ENCODE measurements at places on chromosomes 12 and 14.

DNA sequence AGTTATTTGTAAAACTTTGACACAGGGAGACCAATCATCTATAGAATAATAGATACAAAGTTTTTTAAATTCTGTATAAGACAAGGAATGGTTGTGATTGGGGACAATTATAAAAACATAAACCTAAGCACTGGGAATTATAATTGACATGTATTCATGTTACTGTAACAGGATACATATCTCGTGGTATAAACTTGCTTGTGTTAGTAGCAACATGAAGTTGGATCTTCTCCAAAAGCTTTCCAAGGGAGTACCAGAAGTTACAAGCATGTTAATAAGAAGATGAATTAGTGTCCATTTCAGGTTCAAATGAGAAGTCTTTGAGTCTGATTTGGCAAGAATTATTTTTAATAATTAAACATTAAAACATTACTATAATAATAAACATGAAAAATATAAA is 42.2 kb downstream of the CDKL1 start:
- no peak for DNase-seq

- DNase-seq, result peak; percentile 98
These were observed 110.4 kb downstream of the ZFP36L1 start for GRCh38 chr14:68682166-68683103.

GRCh38 chr12:122571821-122572220 is 44.8 kb downstream of the KNTC1 start:
- DNase-seq, result no peak

- no peak for DNase-seq
These were observed 724.8 kb downstream of the C12orf50 start for GRCh38 chr12:87304406-87304805.

GRCh38 chr12:62448436-62448835 is 18.2 kb upstream of the MON2 start:
- no peak for DNase-seq

- DNase-seq, result no peak
These were observed 46.8 kb upstream of the AMN start for GRCh38 chr14:102875652-102876051.

DNA sequence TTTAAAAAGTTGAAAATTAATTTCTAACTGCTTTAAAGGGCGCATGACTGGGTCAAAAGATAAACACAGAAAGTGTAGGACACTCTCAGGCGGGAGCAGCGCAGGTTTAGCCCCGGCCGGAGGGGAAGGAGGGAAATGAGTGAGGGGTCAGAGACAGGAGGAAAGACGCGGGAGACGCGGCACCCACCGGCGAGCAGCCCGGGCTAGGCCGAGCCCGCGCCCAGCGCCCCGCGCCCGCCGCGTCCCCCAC is 591 bp downstream of the GXYLT1 start:
- no peak for DNase-seq

- no peak for DNase-seq
These were observed 60.8 kb upstream of the TSPAN8 start for GRCh38 chr12:71218616-71219015.

DNA sequence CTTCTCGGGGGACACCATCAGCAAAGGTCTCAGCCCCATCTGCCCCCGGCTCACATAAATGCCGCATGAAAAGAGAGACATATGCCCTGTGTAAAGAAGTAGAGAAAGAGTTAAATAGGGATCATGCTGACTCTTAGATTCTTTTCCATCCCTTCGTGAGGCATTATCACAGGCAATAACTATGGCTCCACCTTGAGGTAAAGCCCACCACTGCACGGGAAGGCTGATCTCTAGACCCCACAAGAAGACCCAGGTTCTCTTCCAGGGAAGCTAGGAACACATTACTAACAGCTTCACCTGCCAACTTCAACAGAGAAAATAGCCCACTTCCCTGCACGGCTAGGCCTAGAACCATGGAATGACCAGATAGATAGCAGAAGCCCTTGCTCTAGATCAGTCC is 14.1 kb upstream of the NOP2 start:
- DNase-seq, result no peak

DNA sequence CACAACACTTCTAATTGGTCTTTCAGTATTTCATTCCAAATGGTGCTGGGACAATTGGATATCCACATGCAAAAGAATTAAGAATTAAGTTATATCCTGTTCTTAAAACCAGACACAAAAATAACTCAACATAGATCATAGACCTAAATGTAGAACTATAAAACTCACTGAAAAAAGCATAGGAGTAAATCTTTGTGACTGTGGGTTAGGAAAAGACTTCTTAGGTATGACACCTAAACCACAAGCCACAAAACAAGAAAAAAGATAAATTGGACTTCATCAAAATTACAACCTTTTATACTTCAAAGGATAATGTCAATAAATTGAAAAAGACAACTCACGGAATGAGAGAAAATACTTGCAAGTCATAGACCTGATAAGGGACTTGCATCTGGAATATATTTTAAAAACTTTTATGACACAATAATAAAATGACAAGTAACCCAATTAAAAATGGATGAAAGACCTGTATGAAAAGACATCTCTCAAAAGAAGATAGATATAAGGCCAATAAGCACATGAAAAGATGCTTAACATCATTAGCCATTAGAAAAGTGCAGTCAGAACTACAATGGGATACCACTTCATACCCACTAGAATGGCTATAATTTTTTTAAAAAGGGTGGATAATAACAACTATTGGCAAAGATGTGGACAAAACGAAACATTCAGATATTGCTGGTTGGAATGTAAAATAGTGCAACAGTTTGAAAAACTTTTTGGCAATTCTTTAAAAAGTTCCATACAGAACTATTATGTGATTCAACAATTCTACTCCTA is 72.5 kb upstream of the SLC38A4 start:
- DNase-seq, result no peak

- no peak for DNase-seq
These were observed 44.0 kb downstream of the ZNF664 start for GRCh38 chr12:124017064-124017463.

DNA sequence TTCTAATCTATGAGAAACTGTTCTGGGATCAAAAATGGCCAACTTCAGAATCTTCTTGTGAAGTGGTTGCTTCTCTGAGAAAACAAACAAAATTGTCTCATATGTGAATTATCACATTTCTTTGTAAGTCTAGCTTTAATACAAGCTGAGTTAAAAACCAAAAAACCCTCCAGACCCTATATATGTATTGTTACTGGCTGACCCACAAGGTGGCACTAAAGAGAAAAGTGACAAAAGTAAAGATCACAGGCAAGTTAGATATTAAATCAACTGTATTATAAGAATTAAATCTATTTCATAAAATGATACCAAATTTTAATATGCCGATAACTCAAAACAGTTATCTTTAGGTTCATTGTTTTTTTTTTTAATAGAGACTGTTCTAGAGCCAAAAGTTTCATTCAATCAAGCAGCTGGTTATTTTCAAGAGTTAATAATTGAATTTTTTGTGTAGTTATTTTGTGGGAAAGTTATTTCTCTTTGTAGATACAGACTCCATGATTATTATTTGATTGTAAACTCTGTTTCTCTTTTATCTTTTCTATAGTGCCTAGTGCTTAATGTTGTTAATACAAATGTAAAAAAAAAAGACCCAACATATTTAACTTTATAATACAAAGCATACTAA is 7.5 kb upstream of the TRHDE start:
- DNase-seq, result no peak

DNA sequence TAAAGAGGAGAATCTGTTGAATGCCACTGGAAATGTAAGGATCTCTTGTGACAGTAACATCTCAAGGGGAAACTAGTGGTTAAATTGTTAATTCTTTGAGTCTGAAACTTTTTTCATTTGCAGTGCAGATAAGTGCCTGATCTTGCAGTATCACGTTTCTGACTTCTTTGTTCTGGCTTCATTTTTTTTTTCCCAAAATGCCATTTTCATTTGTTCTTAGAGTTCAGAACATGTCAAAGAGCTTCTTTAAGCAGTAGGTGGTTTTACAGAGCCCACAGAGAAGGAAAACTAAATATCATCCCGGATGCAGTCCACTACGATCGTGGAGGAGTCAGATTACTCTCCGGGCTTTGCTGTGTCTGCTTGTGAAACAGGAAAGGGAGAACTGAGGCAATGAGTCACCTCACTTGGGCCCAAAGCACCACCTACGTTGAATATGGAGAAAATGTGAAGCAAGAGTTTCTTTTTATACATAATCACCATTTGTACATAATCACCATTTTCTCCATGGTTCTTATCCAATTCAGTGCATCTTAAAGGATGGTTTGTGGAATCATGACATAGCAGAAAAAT is 43.9 kb downstream of the HMGA2 start:
- peak; percentile 29 for DNase-seq

DNA sequence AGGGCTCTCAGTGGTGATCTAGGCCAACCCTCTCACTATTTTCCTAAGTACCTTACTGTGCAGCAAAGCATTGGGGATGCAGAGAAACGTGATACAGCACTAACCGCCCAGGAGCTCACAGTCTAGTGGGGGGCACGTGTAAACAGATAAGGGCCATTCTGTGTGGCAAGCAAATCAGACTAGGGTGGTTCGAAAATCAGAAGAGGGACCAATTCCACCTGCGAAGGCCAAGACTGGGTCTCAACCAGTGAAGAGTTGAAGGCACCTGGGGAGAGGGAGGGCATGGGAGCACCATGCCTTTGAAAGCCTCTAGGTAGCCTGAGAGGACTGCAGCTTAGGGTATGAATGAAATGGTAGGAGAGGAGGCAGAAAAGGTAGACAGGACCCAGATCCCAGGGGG is 2.2 kb downstream of the PITPNM2 start:
- DNase-seq, result no peak

GRCh38 chr14:38410442-38410841 is 154.5 kb upstream of the CLEC14A start:
- no peak for DNase-seq

- DNase-seq, result no peak
These were observed 52.6 kb downstream of the CATSPERB start for GRCh38 chr14:91679273-91679672.

DNA sequence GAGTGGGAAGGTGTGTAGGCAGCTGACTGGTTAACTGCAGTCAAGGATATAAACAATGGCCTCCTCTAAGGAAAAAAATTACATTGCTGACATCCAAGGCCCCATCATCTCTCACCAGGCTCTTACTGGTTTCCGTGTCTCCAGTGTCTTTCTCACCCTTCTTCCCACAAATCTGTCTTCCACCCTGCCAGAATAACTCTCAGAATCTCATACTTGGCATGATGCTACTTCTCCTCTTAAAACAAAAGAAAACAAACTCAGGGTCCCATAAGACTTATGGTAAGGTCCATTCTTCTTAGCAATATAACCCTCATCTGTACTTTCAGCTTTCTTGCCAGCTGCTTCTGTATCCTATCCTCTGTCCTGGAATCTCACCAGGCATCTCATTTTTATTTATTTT is 68.9 kb downstream of the SUSD6 start:
- DNase-seq, result no peak

DNA sequence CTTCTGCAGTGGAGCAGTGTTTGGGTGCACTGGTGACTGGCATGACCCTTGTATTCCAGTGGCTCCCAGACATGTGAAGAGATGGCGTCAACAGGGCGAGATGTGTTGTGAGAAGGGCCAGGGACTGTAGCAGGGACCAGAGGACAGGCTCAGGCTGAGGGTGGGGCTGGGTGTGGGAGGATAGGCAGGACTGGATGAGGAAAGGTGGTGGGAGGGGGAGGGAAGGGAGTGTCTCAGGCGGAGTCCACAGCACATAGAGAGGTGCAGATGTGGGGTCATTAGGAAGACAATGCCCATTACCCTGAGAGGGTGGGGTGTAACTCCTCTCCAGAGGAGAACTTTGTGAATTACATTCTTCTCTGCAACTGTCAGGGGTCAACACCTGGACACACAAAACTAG is 78.5 kb downstream of the DICER1 start:
- DNase-seq, result no peak

- DNase-seq, result peak; percentile 11
These were observed 18.7 kb upstream of the CREBL2 start for GRCh38 chr12:12592930-12593329.

- no peak for DNase-seq
These were observed 909.9 kb downstream of the NRXN3 start for GRCh38 chr14:79080040-79080439.

GRCh38 chr12:32120419-32120818 is 13.8 kb downstream of the BICD1 start:
- no peak for DNase-seq

- DNase-seq, result no peak
These were observed 89.7 kb downstream of the ERGIC2 start for GRCh38 chr12:29291226-29291625.

Data from GM04504 (cell line).